ENCODE measurements at places on chromosomes 7 and 10.

DNA sequence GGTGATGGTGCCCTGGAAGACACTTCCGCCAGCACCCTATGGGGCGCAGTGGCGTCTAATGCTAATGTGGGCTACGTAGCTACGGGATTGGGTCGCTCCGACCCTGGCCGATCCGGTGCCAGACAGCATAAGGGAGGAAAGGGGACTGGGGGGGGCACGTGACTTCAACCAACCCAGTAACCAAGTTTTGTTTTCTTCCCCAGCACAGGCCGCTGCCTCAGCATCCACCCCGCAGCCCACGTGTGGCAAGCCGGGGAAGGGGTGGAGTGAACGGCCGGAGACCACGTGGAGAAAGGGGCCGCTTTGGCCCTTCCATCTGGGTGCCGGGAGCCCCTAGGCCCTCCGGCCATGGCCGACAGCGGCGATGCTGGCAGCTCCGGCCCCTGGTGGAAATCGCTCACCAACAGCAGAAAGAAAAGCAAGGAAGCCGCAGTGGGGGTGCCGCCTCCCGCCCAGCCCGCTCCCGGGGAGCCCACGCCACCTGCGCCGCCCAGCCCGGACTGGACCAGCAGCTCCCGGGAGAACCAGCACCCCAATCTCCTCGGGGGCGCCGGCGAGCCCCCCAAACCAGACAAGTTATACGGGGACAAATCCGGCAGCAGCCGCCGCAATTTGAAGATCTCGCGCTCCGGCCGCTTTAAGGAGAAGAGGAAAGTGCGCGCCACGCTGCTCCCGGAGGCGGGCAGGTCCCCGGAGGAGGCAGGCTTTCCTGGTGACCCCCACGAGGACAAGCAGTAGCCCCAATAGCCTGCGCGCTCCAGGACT, 2.5 kb downstream of the PRR15 start:
- DNase-seq: no peak

- no peak for DNase-seq
Measured at GRCh38 chr7:17209101-17209500, 89.4 kb upstream of the AHR start.

GRCh38 chr7:22662556-22663356, 64.2 kb upstream of the IL6 start:
- DNase-seq: no peak

GRCh38 chr10:132506711-132507408, 30.7 kb upstream of the INPP5A start:
- DNase-seq: no peak

- DNase-seq: peak; percentile 0
Measured at GRCh38 chr7:28748933-28749584, 209.1 kb downstream of the TRIL start.

DNA sequence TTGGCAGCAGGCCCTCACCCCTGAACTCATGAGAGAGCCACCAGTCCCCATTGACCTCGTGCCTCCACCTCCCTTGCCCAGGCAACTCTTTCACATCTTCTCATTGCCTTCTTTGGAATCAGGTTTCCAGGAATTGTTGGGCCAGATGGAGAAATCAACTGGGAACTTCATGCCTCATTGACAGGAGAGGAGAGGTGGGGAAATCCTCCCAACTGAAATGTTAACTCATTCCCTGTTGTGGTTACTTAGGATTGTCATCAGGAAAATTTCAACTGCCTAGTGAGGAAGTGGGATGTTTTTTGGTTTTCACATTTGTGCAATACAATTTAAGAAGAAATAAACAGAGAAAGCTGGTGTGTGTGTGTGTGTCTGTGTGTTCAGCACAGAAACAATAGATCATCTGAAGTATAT, 106.6 kb upstream of the INHBA start:
- DNase-seq: no peak

DNA sequence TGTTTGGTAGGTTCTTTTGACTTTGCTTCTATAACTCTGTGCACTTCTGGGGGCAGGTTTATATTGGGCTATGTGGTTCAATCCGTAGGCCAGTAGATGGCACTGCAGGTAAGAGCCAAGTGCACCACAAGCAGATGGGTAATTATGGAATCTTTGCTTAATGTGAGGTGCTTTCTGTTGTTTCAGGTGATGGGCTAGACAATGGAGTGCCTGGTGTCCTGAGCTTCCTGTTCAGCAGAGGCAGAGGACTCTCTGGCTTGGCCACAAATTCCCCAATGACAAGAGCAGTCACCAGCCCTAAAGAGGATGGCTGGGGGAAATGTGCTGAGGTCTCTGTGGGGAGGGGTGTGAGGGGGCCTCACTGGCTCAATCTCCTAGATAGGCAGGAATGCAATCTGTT, 455.0 kb downstream of the CCSER2 start:
- DNase-seq: no peak

- DNase-seq: no peak
Measured at GRCh38 chr10:14858338-14858960, 20.2 kb upstream of the SUV39H2 start.

- no peak for DNase-seq
Measured at GRCh38 chr10:50563906-50564305, 59.9 kb downstream of the SGMS1 start.

GRCh38 chr7:130276796-130277762, 10.4 kb downstream of the CPA2 start:
- peak; percentile 11 for DNase-seq

GRCh38 chr7:44559485-44559884, 14.2 kb downstream of the DDX56 start:
- DNase-seq: no peak

DNA sequence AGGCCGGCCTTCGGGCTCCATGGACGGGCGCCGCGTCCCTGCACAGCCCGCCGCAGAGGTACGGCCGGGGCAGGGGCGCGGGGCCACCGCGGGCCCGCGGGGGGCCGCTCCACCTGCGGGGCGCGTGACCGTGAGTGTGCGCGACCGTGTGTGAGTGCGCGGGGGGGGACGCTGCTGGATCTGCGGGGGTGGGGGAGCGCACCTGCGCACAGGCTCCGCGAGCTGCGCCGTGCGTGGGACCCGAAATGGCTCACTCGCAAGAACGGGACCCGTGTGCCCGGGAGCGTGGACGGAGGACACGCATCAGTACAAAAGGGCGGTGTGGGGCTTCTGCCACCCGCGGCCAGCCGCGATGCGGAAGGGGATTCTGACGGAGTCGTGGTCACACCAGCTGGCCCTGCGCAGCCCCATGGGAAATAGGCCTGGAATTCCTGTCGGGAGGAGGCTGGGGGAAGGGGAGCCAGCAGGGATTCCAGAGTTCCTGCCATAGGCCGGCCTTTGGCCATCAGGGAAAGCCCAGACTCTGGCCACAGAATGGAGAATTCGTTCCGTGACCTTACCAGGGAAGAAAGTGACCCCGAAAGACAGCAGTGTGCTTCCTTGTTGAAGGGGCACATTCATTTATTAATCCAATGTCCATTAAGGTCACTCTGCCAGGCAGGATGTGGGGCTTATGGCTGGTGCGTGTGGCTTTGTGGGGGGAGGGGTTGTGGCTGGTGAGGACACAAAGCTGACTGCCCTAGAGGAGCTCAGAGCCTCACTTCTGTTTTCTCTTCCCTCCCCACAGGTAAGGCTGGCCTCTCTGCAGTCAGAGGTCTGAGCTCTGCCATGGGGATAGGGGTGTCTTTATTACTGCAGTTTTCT, 494 bp downstream of the REPIN1 start:
- no peak for DNase-seq

GRCh38 chr10:3902054-3902808, 117.2 kb upstream of the KLF6 start:
- DNase-seq: peak; percentile 20

DNA sequence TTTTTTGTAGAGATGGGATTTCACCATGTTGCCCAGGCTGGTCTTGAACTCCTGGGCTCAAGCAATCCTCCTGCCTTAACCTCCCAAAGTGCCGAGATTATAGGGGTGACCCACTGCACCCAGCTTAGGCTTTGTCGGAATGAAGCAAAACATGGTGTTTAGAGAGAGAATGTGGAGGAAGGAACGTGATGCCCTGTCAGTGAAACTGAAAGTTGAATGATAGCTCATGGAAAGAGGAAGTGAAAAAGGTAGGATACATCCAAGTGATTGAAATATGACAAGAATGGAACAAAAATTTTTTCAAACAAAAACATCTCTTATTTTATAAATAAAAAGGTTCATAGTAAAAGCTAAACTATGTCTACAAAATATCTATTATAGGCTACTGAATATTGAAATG, 5.9 kb downstream of the AKAP9 start:
- DNase-seq: no peak

GRCh38 chr10:90859321-90859751, 1.5 kb upstream of the HTR7 start:
- DNase-seq: no peak

DNA sequence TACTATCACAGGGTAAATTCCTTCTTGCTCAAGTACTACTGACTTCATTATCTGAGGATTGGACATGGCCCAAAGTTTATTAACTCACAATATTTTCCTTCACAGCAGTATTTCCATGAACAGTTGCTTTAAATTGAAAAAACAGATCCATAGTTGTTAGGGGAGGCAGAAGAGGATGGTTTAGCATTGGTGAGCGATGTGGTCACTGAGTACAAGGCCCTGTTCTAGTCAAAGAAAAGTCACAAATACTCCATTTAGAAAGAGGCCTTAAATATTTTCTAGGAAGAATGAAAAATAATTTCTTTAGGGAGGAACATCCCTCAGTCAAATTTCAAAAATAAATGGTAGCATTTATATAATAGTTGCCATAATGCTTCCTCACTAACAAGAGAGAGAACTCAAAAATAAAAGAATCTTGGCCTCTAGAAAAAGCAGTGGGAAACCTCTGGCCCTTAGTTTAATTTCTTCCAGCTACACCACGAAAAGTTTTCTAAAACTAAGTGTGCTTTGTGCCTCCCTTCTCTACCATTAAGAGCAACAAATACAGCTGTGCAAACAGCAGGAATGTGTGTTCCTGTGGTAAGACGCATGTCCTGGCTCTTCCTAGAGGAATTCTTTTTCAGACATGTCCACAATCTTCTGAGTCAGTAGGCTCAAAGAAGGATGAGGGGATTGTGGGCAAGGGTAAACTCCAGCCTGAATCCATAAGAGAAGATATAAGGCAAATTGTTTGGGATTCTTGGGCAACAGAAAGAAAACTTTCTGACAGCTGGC, 105.7 kb downstream of the HOXA1 start:
- no peak for DNase-seq

DNA sequence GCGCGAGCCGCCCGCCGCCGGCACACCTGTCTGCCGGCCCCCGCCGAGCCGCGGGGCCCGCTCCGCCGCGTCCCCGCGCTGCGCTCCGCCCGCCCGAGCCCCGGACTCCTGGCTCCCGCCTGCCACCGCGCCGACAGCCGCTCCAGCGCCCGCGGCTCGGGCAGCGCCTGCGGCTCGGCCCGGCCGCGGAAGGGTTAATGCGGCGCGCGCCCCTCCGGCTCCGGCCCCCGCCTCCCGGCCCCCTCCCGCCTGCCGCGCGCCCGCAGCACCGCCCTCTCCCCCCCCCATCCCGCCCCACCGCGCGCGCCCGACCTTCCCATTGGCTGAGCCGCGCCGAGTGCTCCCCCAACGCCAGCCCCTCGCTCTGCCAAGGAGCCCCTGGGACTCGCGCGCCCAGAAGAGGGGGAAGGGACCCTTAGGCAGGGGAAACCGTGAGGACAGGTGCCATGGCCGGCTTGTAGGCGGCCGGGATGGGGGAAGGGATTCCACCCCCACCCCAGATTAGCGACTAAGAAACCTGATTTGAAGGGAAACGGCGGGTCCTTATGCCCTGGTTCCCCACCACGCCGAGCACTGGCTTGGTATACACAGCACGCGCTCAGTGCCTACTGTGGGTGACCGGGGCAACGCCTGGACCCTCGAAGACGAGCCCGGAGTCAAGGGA, at the start of gene KCNH2:
Gene KCNH2, minus strand, starts transcription at position 196 of the 664 bp plus-strand sequence. CDS start 408 bp downstream, outside the sequence.
- no peak for DNase-seq

DNA sequence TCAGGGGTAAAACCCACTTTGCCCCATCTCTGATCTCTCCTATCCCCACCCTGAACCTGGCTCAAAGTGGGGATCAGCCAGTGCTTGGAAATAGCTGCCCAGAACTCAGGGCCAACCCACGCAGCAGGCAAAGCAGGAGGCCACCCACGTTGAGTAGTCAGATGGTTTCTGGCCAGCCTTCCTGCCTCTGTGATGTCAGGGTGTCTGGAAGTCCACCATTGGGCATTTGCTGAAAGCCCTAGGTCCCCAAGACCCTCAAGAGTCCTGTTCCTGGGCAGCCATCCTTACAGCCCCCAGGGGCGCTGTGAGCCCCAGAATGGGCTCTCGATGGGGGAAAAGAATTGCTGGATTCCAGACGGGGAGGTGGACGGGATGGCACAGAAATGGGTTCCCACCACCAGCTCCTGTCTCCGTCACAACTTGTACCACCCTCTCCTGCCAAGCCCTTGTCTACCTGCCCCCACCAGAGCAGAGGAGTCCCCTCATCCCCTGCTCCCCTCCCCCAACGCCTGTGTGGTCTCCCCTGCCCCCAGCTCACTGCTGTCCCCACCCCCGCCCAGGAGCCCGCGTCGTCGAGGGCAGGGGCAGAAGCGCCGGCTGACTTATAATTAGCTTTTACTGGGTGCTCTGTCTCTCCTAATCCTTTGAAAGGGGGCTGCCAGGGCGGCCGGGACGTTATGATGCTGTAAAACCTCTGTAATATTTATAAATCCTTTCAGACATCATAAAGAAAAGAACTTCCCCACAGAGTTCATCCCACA, 3.9 kb downstream of the MYL10 start:
- DNase-seq: no peak

- no peak for DNase-seq
Measured at GRCh38 chr10:45553155-45553554, 119.4 kb downstream of the ZFAND4 start.

- no peak for DNase-seq
Measured at GRCh38 chr7:110056331-110056730, 1034.6 kb upstream of the LRRN3 start.

DNA sequence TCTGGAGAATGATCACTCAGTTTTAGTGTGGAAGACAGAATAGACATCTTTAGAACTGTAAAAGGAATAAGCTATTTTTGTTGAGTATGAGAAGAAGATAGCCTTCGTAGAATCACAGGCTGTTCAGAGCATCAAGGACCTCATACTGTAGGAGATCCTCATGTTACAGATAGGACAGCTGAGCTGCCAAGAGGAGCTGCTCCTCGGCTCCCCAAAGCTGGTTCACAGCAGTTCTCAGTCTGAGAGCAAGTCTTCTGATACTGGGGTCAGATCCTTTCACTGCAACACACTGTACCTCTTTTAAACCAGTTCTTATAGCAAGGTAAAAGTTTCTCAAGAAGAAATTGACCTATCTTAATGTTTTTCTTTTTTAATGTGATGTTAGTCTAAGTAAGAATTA, 17.1 kb downstream of the CCNY start:
- DNase-seq: no peak
